ENCODE measurements at places on chromosomes 11 and 22. TPM values are rescaled to one million over a fixed set of nuclear protein-coding genes. Genes with fewer than 3 reads are reported as not detected.

LRRC4C gene
- polyA plus RNA-seq: not detected

SAMM50 gene
- polyA plus RNA-seq: 45.4 TPM

KRTAP5-9 gene
- polyA plus RNA-seq: not detected

SCN3B gene
- 1.6 TPM for polyA plus RNA-seq

MRGPRE gene
- polyA plus RNA-seq: not detected

PAMR1 gene
- 1.4 TPM for polyA plus RNA-seq

KCNJ5 gene
- polyA plus RNA-seq: 0.54 TPM

SAA1 gene
- polyA plus RNA-seq: not detected

GNB1L gene
- polyA plus RNA-seq: 4.0 TPM

SCUBE1 gene
- polyA plus RNA-seq: 2.6 TPM

SYCE3 gene
- polyA plus RNA-seq: not detected

DNA sequence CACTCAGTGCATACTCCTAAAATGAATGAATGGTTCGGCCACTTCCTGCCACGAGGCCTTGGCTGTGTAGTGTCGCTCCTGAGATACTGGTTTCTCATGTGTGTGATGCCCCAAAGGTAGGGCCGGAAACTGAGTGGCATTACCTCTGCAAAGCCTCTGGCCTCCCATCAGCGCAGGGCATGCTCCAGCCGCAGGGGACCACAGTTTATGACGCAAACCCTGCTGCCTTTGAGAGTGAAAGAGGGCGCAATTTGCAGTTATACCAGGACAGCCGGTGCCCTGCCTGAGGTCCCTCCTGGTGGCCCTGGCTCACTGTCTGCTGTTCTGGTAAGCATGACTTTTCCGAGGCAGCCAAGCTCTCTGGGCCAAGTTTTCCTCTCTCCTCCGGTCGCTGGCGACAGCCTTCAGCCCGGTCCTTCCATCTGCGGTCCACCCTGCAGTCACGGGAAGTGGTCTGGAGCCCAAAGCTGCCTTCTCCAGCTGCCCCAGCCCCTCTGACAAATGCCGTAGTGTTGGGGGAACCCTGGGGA, 2.4 kb upstream of the FGF3 start:
- H3K36me3 ChIP-seq: no peaks in the 10 kb centered on the region
- H3K27me3 ChIP-seq: peaks cover 23% of the 10 kb centered on the region
- no peaks in the 10 kb centered on the region for H3K4me1 ChIP-seq

- DNase-seq: no peak
- no peak overlapping the region for H3K4me3 ChIP-seq
- no peak overlapping the region for H3K27ac ChIP-seq
- H3K27me3 ChIP-seq: no peaks in the 10 kb centered on the region
These were observed 46.4 kb upstream of the HEPHL1 start for GRCh38 chr11:93974759-93975158.

- H3K4me3 ChIP-seq: no peak overlapping the region
- H3K27me3 ChIP-seq: no peaks in the 10 kb centered on the region
- H3K36me3 ChIP-seq: no peaks in the 10 kb centered on the region
- no peak overlapping the region for H3K27ac ChIP-seq
- H3K4me1 ChIP-seq: no peaks in the 10 kb centered on the region
These were observed 390.6 kb downstream of the AASDHPPT start for GRCh38 chr11:106468086-106468485.

GRCh38 chr11:34790620-34791019, 125.6 kb downstream of the APIP start:
- no peaks in the 10 kb centered on the region for H3K36me3 ChIP-seq
- no peak overlapping the region for H3K27ac ChIP-seq
- DNase-seq: no peak
- H3K4me1 ChIP-seq: no peaks in the 10 kb centered on the region
- H3K4me3 ChIP-seq: no peak overlapping the region

GRCh38 chr11:47248304-47248663, 330 bp downstream of the ACP2 start:
- peaks cover 42% of the 10 kb centered on the region for H3K36me3 ChIP-seq
- no peaks in the 10 kb centered on the region for H3K27me3 ChIP-seq
- H3K27ac ChIP-seq: peak overlapping the region; percentile 91
- DNase-seq: no peak
- peaks cover 11% of the 10 kb centered on the region for H3K4me1 ChIP-seq

DNA sequence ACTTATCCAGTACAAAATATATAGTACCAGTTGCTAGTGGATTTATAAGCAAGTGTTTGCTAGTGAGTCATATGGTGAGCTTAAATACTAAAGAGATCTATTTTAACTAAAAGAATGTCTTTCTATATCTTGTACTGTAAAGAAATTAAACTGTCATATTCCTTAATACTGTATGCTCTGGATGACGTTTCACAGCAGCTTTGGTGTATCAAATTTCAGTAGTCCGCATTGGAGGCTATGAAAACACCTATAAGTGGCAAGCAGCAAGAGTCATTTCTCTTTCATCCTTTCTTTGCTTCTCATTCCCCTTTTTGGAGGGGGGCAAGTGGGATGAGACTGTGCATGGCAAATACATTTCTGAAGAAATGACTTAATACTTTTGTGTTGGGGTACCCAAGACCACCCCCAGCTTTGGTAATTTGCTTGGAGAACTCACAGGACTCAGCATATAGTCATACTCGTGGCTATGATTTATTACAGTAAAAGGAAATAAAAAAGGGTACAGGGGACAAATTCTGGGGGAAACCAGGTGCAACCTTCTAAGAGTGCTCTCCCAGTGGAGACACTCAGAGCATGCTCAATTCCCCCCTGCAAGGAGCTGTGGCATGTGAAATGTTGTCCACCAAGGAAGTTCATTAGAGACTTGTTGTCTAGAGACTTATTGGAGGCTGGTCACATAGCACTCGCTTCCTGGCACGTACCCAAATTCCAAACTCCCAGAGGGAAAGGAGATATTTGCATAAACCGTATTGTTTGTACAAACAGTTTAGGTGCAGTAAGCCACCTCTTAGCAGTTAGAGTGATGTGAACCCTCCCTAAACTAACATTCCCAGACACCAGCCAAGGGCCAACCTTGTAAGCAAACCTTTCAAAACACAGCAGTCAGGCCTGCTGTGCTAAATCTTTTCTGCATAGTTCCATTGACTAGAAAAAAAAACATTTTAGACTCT, 210.8 kb downstream of the PGR start:
- peak; percentile 5 for DNase-seq
- H3K27ac ChIP-seq: no peak overlapping the region
- no peaks in the 10 kb centered on the region for H3K27me3 ChIP-seq
- H3K36me3 ChIP-seq: no peaks in the 10 kb centered on the region
- no peak overlapping the region for H3K4me3 ChIP-seq

GRCh38 chr22:47337161-47337621, 574.7 kb downstream of the TBC1D22A start:
- H3K27ac ChIP-seq: peak overlapping the region; percentile 50
- H3K4me1 ChIP-seq: no peaks in the 10 kb centered on the region
- H3K4me3 ChIP-seq: peak overlapping the region; percentile 32
- no peak for DNase-seq
- no peaks in the 10 kb centered on the region for H3K27me3 ChIP-seq

GRCh38 chr11:40290171-40290631, 1169.3 kb downstream of the LRRC4C start:
- no peak for DNase-seq
- no peaks in the 10 kb centered on the region for H3K36me3 ChIP-seq
- no peak overlapping the region for H3K27ac ChIP-seq
- peaks cover 6% of the 10 kb centered on the region for H3K4me1 ChIP-seq
- no peak overlapping the region for H3K4me3 ChIP-seq

DNA sequence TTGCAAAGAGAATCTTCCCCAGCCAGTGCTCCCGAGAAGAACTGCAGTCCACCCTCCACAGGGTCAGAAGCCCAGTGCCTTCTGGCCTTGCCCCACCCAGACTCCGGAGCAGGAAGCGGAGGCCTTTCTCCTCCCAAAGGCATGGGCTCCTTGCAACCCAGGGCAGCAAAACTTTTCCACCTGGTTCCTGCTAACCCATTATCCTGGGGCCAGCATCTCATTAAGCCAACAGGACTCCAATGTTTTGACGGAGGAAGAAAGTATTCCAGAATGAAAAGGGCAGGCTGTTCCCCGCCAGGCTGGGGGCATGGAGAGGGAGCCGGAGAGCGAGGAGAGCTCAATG, 88.1 kb downstream of the RTL6 start:
- no peaks in the 10 kb centered on the region for H3K36me3 ChIP-seq
- peaks cover 4% of the 10 kb centered on the region for H3K4me1 ChIP-seq
- no peak overlapping the region for H3K27ac ChIP-seq
- DNase-seq: no peak
- H3K27me3 ChIP-seq: no peaks in the 10 kb centered on the region
- H3K4me3 ChIP-seq: no peak overlapping the region

DNA sequence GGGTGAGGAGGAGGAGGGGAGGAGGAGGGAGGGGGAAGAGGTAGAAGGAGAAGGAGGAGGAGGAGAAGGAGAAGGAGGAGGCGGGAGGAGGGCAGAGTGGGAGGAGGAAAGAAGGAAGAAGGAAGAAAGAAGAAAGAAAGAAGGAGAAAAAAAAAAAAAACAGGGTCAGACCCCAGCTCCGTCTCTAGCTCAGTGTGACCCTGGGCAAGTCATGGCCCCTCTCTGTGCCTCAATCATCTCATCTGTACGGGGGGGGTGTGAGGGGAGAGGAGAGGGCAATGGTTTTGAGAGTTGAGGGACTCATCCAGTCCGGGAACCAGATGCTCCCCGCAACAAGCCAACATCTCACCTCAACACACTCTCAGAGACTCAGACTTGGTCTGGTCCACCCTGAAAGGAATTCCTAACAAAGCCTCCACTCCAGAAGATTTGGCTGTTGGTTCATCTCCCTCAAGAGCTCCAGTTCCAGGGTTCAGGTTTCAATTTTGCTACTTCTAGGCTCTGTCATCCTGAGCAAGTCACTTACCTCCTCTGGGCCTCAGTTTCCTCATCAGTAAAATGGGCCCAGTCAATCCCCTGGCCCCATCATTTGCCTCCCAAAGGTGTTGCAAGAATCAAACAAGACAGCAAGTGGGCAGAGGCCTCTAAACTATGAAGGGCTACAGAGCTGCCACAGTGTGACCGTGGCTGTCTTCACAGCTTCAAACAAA, 7.7 kb downstream of the CARD10 start:
- DNase-seq: no peak
- H3K4me1 ChIP-seq: peaks cover 55% of the 10 kb centered on the region
- no peak overlapping the region for H3K4me3 ChIP-seq
- H3K27me3 ChIP-seq: no peaks in the 10 kb centered on the region

DNA sequence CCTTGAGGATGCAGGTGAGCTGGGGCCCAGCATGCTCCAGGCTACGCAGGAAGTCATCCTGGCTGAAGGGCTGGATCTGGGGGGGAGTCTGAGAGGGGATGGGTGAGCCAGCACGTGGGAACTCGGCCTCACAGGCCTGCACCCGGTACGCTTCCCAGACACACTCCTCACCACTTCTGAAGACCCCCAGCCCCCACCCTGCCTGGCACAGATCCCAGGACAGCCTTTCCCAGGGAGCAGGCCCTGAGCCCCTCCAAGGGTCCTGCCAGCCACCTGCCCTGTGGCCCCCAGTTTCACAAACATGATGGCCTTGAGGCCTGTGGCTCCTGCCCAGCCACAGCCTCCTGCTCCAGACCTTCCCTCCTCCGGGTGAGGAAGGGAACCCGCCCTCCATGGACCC, 5.6 kb upstream of the PLXNB2 start:
- DNase-seq: no peak
- no peaks in the 10 kb centered on the region for H3K4me1 ChIP-seq
- no peak overlapping the region for H3K27ac ChIP-seq
- no peak overlapping the region for H3K4me3 ChIP-seq

DNA sequence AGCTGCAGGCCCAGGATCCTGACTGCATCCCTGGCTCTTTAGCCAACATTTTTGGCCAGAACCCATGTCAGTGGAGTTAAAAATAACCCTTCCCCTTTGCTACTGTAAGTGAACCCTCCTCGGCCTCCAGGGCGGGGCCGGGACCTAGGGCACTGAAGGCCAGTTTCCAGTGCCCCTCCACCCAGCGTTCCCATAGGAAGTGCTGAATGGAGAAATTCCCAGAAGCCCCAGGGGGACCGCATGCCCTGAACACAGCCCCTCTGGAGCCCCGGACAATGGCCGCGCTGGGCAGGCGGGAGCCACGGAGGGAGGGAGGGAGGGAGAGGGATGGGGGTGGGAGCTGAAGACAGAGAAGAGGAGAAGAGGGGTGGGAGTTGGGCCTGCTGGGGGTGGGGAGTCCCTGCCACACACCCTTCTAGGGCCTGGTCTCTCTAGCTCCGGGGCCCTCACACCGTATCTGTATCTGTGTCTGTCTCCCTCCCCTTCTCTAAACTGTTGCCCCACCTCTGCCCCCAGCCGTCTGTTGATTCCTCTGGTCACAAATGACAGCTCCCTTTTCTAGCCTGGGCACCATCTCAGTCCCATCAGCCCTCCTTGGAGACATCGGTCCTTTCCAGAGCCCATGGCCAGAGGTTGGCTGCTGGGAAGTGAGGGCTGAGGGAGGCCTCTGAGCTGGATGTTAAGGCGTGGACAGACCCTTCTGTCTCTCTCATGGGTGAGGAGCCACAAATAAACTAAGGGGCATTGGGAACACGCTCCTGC, 10.9 kb downstream of the PDGFB start:
- peaks cover 3% of the 10 kb centered on the region for H3K4me1 ChIP-seq
- DNase-seq: no peak
- peaks cover 35% of the 10 kb centered on the region for H3K36me3 ChIP-seq

DNA sequence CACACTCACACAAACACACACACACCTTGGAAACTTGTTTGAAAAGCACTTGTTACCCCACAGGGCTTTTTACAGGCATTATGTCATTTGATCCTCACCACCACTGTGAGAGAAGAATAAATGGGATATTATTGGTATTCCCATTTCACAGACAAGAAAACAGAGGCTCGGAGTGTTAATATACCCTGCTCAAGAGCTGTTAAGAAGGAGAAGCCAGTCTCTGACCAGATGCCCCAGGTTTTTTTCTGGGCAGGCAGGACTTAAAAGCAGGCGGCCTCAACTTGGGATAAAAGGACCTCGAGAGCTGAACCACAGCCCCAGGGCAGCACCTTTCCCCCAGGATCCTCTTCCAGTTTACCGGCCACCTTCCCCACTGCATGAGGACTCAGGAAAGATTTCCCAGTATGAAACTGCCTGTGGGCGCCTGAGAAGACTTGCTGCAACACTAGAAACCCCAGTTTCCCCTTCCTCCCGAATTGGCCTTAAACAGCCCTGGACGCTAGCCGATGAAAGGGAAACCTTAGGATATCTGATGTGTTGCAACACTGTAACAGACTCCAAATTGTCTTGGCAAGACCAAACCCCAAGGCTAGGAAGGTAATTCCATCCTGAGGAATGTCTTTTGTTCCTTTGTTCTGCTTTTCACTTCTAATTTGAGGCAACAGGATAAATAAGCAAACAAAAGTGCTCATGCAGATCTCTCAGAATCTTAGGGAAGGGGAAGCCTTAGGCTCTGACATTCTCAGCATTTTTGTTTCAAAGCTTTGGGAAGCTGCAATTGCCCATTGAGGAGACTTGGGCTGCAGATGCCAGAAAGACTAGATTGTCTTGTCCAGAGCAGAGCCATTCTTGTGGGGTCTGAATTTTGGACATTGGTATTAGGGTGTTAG, 173.5 kb downstream of the TRIM29 start:
- H3K27me3 ChIP-seq: no peaks in the 10 kb centered on the region
- no peaks in the 10 kb centered on the region for H3K4me1 ChIP-seq
- H3K4me3 ChIP-seq: no peak overlapping the region
- H3K36me3 ChIP-seq: no peaks in the 10 kb centered on the region
